ENCODE measurements at places on chromosomes 6 and 20. TPM values are rescaled to one million over a fixed set of nuclear protein-coding genes. Genes with fewer than 3 reads are reported as not detected.
A peak's percentile ranks its signal among the peaks of the same experiment; 100 is the strongest.

DNA sequence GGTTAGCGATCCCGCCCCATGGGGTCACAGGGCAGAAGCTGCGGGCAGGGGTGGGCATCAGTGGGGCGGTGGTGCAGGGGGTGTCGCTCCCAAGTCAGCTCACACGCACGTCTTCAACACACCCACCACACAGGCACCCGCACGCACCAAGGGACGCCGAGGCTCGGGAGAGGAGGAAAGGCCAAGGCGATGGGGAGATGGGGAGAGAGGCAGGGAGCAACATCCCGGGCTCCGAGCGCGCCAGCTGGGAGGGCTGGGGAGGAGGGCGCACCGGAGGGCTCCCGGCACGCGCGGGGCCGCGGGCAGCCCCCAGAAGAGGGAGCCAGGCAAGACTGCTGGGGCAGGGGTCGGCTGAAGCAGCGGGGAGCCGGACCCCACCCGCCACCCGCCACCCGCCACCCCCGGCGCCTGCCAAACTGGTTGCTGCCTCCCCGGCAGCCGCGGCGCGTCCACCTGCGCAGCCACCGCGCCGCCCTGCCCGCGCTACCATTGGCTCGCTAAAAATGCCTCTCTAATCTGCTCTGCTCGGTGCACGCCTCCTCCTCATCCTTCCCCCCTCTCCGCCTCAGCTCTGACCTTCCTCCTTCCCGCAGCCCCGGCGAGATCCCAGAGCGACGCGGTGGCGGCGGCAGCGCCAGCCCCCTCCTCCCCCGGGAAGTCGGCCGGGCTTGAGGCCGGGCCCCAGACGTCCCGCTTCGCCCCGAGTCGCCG lies at the start of gene PACSIN1:
PACSIN1 (plus strand) TSS at position 546 of the 711 bp plus-strand sequence. CDS start 60,230 bp downstream, outside the sequence.
- no peak for DNase-seq

DNA sequence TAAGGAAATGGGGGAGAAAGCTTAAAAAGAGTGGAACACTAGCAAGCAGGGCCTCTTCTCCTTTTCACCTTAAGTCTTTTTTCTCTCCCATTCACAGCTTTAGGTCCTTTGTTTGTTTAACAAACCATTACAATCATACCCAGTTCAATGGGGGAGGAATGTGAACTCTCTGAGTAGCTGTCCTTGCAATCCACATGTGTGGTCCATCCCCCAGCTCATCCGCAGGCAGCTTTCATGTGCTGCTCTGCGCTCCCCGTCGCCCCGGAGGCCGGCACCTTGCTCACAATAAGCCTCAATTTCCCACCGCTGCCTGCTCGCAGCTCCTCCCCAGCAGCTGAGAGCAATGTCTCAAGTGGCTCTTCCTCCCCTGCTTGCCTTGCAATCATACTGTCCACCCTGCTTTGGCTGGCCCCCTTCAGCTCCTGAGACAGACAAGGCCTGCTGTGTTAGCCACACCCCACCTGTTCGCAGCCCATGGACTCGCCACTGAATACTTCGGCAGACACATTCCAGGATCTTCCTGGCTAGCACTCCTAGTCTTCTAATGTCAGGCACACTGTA lies 49.1 kb downstream of the PLAGL1 start:
- DNase-seq = no peak

- peak; percentile 92 for DNase-seq
Observed at GRCh38 chr20:48682529-48683363, 145.1 kb downstream of the PREX1 start.

- peak; percentile 26 for DNase-seq
Observed at GRCh38 chr20:8073024-8073832, 53.7 kb upstream of the TMX4 start.

DNA sequence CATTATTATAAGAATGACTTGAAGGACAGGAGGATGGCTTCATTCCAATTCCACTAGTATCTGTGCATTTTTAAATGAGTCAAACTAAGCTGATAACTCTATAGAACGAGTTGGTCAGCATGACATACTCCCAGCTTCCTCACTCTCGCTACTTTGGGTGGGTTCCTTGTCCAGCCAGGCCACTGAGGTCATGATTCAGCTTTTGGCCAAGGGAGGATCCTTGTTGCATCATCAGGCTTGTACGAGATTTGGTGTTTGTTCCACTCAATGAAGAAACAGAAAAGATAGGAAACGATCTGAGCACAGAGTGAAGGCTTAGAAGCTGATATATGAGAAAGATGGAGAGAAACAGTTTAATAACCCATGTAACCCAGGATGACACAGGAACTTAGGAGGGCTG lies 19.8 kb downstream of the NEDD9 start:
- peak; percentile 73 for DNase-seq

MTCH1 gene
- 178 TPM for total RNA-seq

GRCh38 chr6:168243812-168244376 lies 75.7 kb downstream of the DACT2 start:
- no peak for DNase-seq

SLC25A27 gene
- total RNA-seq = 7.8 TPM

- DNase-seq = no peak
Observed at GRCh38 chr20:21109144-21109543, 3.0 kb upstream of the LINC00237 start.

MAFB gene
- 32.5 TPM for total RNA-seq

DNA sequence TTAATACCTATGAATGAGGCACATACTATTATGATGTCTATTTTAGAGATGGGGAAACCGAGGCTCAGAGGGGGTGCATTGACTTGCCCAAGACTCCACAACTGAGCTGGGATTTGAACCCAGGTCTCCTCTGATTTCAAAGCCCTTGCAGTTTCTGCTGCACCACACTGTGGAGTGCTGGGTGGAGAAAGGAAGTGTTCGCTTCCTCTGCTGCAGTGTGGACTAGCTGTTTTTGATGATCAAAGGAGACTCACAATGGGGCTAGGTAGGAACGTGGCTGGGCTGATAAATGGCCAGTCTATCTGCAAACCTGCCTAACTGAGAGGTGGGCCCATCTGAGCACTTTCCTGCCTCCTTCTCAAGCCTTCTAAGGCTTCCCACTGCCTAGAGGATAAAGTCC lies 87.2 kb downstream of the CD40 start:
- no peak for DNase-seq

NTSR1 gene
- not detected for total RNA-seq

DNA sequence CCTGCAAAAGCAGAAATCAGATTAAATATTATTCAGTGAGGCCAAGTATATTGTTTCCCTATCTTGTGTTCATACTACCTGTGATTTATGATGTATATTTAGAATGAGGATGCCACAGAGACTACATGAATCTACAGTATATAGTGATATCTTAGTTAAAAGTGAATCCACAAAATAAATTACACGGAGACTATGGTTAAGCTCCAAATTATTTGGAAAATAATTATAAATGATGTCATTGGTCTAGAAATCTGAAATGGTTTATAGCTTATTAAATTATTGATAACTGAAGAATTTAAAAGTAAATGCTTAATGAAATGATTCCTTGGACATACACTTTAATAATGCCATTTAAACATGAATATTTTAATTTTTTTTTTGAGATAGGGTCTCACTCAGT lies 4.2 kb upstream of the USP45 start:
- no peak for DNase-seq

DNA sequence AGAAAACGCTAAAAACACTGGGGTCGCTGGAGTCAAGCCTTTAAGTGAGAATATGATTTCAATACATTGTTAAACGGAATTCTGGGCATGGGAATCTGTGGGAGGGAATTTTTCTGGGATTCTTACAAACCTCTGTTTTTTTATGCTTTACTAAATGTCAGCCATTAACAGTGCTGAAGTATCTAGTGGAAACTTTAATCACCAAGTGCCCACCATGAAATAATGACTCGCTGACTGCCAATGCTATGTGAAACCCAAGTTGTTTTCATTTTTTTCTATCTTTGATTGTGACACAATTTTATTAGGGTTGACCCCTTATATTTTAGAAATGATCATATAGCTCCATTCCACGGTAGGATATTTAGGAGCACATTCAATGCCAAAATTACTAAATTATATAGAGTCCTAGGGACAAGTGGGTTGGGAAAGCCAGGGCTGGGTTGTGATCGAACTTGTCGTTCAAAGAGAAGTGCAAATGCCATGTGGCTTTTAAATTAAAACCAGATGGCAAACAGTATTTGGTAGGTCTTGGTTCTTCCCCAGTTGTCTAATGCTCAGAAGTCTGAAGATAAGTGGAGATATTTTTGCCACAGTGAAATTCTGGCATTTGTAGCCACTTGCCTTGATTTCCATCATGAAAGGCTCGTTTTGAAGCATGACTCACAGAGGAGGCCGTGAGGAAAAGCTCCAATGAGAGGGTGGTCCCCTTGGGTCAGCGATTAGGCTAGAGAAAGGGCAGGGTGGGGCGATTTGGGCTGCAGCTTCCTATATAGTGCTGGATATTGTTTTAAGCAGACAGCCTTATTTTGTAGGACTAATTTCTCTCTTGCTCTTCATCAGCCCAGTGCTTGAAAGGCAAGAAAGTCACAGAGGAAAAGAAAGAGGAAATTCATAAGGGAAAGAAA lies 254.4 kb upstream of the JAG1 start:
- peak; percentile 22 for DNase-seq

SMIM26 gene
- 84.9 TPM for total RNA-seq

DNA sequence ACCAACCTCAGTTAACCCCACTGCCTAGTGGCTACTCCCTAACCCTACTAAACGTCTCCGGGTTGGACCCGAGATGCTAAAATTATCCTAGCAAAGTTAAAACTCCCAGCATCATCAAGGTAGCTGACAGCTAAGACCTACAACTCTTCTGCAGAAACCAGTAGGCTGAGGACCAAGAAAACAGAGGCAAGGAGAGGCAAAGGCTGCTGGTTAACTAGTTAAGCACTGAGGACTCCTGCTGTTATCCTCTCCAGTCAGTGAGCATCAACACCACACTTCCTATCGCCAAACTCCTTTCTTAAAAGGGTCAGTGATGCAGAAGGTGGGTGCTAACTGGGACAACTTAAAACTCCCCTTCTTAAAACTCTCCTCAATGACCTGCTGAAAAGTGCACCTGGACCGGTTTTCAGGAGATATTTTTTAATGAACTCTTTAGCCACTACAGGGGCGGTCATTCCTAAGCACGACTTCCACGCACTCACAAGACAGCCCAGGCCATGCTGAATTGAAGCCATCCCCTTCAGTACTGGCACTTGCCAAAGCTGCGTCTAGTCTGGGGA lies 1.7 kb downstream of the TRERF1 start:
- no peak for DNase-seq

DNA sequence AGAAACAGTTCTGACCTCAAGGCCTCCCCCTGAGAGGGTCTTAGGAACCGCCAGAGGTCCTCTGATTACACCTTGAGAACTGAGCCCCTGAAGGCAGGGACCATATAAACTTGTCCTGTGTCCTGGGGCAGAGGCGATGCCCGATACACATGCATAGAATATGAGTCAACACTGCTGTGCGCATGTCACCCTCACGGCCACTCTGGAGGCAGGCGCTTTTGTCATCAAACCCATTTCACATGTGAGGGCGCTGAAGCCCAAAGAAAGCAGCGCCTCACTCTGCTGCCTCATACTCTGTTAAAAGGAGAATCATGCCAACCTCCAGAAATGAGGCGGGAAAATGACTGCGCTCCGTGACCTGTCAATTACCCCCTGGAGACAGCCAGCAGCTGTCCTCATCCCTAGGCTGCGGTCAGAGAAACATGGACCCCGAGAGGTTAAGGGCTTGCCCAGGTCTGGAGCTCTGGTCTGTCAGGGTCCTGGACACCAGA lies 158.3 kb downstream of the GRM4 start:
- no peak for DNase-seq

- no peak for DNase-seq
Observed at GRCh38 chr20:63544958-63545516, 2.5 kb downstream of the SRMS start.

DNA sequence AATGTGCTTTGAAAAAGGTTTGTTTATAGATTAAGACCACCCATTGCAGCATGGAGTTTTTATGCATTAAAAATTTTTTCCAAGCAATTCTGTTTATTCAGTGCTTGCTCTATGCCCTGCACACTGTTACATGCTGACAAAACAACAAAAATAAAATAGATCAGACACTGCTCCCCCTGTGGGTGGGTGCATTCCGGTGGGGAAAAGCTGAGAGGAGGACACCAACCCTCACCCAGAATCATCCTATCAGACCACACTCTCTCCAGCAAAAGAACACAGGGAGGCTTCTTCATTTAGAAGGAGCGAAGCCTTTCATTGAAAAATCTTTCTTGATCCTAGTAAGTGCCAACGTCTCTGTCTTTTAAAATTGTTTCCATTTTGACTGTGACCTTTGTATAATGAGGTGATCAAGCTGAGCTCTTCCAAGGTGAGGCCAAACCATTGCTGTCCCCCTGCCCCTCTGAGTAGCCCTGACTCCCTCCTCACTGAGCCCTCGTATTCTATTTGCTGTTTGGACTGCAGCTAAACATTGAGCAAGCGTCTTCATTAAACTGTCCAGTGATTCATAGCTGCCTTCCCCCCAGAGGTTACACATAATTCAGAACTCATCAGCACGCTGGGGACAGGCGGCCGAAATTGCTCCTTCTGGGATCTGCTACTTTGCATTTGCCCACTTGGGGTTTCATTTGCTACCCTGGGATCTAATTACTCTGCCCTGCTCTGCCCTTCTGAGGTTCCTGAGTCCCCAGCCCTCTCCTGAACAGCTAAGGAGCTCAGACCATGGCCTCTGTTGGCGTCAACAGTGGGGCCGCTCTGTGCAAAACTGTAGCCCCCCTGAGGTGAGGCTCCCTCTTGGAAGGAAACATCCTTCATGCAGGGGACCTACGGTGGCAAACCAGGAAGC lies 102.4 kb downstream of the F13A1 start:
- no peak for DNase-seq

DNA sequence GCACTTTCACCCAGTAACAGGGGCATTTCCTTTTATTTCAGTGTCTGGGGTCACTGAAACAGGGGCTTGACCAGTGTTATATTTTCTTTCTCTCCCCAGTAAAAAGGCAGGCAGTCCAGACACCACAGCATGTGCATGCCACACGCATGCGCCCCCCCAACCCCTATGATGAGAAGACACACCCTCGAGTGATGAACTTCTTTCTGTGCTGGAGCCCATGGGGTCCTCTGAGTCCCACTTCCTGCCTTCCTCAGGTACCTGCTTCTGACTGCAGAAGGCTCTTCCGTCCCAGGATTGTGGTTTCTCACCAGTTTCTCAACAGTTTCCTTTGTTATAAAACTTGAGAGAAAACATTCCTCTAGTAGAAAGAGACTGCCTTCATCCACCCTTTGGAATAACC lies 45.7 kb upstream of the TMEM181 start:
- no peak for DNase-seq

- DNase-seq = peak; percentile 41
Observed at GRCh38 chr6:8082954-8083858, 19.0 kb upstream of the BLOC1S5 start.

- no peak for DNase-seq
Observed at GRCh38 chr6:75149696-75150095, 56.2 kb downstream of the COL12A1 start.

- no peak for DNase-seq
Observed at GRCh38 chr6:47034421-47034820, 7.7 kb downstream of the ADGRF1 start.

GRCh38 chr20:775679-776135 lies 7.4 kb upstream of the SLC52A3 start:
- DNase-seq = no peak

KIAA1755 gene
- 8.1 TPM for total RNA-seq

ESR1 gene
- total RNA-seq = 4.9 TPM

DNA sequence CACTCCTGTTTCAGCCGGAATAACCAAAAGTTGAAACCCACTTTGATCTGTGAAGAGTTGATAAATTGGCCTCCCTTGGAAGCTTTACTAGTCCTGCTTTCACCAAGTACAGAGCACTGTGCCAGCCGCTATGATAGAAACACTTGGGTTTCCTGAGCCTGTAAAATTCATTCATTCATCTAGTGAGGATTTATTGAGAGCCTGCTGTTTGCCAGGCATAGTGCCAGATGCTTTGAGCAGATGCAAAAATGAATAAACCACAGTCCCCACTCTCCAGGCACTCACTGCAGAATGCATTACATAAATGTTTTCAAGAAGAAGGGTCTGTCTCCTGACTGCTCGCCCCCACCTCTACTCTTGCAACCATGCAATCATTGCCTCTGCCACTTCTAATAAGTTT lies 25.3 kb upstream of the TMEM217 start:
- no peak for DNase-seq

Data from left cardiac atrium (tissue), 4 donors.